ENCODE measurements at places on chromosomes 13 and 19.

GRCh38 chr13:112246731-112247470, 129.3 kb upstream of the SPACA7 start:
- no peak for DNase-seq

GRCh38 chr19:38281811-38282566, 17.6 kb downstream of the SPINT2 start:
- DNase-seq = no peak

DNA sequence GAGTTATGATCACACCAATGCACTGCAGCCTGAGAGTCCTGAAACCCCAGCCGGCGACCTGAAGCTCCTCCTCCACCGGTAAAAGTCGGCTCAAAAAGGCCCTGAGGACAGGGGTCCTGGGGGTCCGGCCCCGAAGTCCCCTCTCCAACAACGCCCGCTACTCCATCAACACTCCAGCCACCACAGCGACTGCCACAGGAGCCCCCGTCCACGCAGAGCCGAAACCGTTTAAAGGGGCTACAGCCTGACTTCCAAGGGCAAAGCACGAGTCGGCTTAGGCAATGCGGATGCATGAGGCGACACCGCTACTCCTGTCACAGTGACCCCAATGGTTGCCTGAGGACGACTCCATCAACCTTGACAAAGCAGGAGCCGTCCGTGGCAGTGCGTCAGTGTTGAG, 22.9 kb upstream of the ZNF420 start:
- DNase-seq = no peak

GRCh38 chr13:35769812-35770211, 293.3 kb upstream of the MAB21L1 start:
- DNase-seq = no peak

GRCh38 chr19:50565984-50566903, 2.0 kb downstream of the LRRC4B start:
- DNase-seq = peak; percentile 55

- no peak for DNase-seq
Measured at GRCh38 chr13:45180713-45181601, 19.9 kb downstream of the KCTD4 start.

DNA sequence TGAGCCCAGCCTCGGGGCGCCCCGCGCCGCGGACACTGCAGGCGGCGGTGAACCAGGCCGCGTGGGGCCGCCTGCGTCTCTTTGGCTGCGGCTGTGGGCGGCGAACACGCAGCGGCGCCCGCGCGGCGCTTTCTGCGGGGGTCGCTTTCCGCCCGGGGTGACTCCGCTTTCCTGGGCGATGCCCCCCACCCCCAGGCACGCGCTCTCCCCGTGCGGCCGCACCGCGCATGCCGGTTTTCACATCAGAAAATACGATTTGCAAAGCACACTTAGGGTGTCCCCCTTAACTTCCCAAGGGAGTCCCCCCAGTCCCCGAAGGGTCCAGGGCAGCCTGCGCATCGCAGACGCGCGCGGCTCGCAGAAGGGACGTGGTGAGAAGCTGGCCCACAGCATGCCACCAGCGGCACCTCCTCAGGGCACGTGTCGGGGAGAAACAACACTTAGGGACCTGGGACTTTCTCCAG, 5.3 kb downstream of the F7 start:
- peak; percentile 26 for DNase-seq

DNA sequence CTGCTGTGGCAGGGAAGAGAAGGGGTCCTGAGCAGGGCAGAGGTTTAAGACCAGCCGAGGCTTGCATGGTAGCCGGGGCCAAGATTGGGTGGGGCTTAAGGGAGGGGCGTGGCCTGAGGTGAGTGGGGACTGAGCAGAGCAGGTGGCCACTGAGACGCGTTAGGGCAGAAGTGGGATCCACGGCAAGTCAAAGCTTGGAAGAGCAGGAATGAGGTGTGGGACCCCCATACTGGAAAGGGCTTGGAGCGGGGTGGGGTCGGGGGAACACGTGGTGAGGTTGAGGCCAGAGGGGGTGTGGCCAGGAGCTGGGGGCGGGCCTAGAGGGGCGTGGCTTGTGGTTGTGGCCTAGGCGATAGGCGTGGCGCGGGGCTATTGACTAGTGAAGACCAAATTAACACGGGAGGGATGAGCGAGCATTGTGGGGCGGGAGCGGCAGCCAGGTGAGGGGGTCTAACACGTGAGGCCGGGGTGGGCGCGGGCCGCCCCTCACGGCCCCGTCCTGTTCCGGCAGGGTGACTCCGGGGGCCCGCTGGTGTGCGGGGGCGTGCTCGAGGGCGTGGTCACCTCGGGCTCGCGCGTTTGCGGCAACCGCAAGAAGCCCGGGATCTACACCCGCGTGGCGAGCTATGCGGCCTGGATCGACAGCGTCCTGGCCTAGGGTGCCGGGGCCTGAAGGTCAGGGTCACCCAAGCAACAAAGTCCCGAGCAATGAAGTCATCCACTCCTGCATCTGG, 3.3 kb downstream of the CFD start:
- no peak for DNase-seq

DNA sequence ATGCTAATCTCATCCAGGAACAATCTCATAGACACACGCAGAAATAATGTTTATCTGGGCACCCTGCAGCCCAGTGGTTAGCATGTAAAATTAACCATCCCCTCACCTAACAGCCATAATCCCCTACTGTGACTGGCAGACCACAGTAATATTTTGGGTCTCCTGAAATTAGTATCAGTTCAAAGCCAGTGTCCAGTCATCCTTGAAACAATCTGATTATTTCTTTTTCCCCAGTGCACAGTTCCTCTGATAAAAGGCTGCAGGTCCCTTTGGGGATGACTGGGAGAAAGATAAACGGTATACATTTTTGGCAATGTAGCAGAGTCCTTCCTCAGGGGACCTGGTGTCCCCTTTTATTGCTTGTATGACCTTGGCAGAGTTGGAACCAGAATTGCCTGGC, 50.4 kb upstream of the CYSLTR2 start:
- no peak for DNase-seq

- DNase-seq = no peak
Measured at GRCh38 chr19:17721111-17721628, 1.9 kb downstream of the MAP1S start.

DNA sequence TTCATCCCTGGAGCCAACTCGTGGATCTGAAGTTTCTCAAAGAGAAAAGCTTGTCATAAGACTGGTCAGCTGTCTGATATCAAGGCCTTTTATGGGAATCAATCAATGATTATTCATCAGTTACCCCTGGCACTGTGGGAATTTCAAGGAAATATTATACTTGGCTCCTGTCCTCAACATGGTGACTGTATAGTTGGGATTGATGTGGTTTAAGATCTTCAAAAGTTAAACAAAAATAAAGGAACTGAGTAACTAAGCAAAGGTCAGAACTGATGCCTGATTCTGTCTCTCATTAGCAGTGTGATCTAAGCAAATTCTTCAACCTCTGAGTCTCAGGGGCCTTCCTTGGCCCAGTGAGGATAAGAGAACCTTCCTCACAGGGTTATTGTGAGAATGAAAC, 22.2 kb upstream of the SERPINE3 start:
- no peak for DNase-seq

DNA sequence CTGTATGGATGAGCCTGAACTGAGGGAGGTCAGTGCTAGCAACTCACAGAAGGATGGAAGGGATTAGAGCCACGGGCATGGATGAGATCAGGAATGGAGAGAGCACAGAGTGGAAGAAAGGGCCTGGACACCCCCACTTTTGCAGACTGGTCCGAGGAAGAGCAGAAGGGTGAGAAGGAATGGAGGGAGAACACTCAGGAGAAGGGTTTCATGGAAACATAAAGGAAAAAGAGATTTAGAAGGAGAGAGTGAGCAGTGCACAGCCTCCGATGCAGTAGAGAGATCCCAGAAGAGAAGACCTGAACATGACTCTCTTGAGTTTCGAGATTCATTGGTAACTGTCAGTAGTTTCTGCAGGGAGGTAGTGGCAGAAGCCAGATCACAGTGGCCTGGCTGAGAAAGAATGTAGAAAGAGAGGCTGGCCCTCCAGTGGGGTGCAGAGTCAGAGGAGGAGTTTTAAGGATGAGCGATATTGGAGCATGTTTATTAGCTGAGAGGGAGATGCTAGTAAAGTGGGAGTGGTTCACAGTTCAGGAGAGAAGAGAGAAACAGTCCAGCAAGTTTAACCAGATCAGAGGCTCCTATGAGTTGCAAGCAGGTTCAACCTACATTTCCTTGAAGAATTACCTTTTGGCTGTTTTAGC, 108.9 kb downstream of the ZAR1L start:
- DNase-seq = no peak

- no peak for DNase-seq
Measured at GRCh38 chr13:49760558-49760957, 31.9 kb downstream of the KPNA3 start.

GRCh38 chr19:58252102-58252685, 23.5 kb downstream of the ZNF544 start:
- no peak for DNase-seq

DNA sequence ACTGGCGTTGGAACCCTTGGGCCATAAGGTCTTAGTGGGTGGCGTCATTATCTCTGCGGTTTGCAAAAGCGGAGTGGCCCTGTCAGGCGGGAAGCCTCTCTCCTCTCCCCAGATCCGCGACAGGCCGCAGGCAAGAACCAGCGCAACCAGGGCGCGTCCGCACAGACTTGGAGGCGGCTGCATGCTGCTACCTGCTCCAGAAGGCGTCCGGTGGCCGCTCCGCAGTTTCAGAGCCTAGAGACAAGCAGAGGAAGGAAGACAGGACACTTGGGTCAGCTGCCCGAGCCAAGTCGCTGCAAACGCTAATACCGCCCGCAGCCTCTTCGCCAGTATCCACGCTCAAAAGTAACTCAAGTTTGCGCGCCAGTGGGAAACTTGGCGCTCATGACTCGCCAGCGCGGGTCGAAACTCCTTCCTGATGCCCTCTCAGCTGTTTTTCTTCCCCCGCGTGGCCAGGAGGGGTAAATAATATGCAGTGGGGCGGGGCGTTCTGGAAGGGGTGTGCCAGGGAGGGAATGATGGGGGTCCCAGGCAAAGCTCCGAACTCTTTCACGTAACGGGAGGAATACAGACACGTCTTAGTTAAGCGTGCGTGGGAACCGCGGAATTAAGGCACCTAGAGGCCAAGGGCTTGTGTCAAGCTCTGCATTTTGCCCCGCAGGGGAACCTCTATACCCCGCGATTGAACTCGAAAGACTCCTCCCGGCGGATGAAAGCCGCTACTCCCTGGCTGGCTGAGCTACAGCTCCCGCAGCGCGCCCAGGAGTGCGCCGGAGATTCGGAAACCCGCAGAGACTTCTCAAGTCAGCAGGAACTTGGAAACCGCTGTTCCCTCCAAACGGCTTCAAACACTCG, at the start of gene EDNRB:
EDNRB (minus strand) TSS at position 441 of the 855 bp plus-strand sequence; CDS start at position 183, 258 bp downstream.
- no peak for DNase-seq

GRCh38 chr19:2962018-2962670, 15.2 kb upstream of the TLE6 start:
- DNase-seq = no peak

GRCh38 chr19:42286349-42287016, 15.4 kb upstream of the PRR19 start:
- DNase-seq = no peak

DNA sequence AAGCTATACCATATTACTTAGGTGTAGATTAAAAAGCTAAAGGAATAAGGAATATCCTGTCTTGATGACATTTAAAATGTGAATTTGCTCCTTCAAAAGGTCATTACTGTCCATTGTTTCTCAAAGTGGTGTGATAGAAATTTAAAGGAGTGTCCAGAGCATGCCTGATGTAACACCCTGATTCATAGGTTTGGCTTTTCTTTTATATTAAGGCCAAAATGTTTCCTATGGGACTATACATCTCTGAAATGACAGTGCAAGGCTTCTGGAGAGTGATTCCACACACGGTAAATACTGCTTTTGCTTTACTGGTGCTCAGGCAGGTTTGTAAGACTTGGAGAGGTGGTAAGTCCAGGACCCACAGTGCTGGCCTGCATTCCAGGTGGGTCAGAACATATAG, 289.9 kb downstream of the RFC3 start:
- DNase-seq = no peak

- DNase-seq = no peak
Measured at GRCh38 chr19:18610556-18611326, 1.9 kb upstream of the TMEM59L start.

DNA sequence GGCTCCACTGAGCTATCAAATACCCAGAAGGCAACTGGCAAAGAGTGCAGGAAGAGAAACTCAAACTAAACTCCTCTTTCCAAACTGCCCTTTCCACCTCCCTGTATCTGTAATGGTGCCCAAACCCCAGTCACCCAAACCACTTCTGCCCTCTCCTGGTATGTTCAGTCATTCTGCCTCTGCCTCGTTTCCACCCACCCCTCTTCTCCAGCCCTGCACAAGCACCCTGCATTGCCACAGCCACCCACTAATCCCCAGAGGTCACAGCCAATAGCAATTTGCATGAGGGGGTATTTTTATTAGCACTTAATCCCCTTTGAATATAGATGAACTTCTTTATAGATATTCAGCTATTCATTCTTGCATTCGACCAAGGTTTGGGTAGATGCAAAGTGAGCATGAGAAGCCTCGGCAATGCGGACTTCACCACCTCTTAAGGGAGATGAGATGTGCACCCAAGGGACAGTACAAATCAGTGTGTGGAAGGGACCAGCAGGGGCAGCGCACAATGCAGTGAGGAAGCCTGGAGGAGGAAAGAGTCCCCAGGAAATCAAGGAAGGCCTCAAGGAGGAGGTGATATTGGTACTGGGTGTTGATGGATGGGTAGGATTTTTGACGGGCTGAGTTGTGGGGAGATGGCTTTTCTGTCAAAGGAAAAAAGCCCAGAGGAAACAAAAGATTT, 12.4 kb downstream of the TMEM272 start:
- no peak for DNase-seq

Data from dorsolateral prefrontal cortex (tissue), 122 donors.